ENCODE measurements at places on chromosomes 5 and 9. TPM values are rescaled to one million over a fixed set of nuclear protein-coding genes. Genes with fewer than 3 reads are reported as not detected.
A peak's percentile ranks its signal among the peaks of the same experiment; 100 is the strongest.

TTC23L gene
- polyA plus RNA-seq: 4.8 TPM

ADAMTSL2 gene
- polyA plus RNA-seq: 1.5 TPM

PCDHB14 gene
- 10.2 TPM for polyA plus RNA-seq

SPATA24 gene
- 13.6 TPM for polyA plus RNA-seq

INSYN2B gene
- 1.7 TPM for polyA plus RNA-seq

PHYHD1 gene
- 58.7 TPM for polyA plus RNA-seq

SVEP1 gene
- polyA plus RNA-seq: 6.6 TPM

PCDHA1 gene
- not detected for polyA plus RNA-seq

DNA sequence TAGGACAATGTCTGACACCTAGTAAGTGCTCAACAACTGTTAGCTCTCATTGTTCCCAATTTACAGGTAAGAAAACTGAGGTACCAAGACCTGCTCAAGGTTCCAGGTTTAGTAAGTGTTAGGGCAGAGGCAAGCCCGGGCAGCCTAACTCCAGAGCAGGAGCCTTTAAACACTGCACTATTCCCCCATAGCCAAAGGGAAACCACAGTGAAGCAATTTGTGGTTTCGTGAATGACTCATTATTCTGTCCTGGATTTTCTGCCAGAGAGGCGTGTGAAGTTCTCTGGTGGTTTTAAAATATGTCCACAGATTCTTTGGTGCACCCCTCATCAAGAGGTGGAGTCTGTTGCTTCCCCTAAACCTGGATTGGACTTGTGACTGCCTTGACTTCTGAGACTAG, 1.0 kb upstream of the MCC start:
- DNase-seq: no peak

GRCh38 chr9:20394969-20395368, 227.3 kb downstream of the MLLT3 start:
- no peak for DNase-seq

DNA sequence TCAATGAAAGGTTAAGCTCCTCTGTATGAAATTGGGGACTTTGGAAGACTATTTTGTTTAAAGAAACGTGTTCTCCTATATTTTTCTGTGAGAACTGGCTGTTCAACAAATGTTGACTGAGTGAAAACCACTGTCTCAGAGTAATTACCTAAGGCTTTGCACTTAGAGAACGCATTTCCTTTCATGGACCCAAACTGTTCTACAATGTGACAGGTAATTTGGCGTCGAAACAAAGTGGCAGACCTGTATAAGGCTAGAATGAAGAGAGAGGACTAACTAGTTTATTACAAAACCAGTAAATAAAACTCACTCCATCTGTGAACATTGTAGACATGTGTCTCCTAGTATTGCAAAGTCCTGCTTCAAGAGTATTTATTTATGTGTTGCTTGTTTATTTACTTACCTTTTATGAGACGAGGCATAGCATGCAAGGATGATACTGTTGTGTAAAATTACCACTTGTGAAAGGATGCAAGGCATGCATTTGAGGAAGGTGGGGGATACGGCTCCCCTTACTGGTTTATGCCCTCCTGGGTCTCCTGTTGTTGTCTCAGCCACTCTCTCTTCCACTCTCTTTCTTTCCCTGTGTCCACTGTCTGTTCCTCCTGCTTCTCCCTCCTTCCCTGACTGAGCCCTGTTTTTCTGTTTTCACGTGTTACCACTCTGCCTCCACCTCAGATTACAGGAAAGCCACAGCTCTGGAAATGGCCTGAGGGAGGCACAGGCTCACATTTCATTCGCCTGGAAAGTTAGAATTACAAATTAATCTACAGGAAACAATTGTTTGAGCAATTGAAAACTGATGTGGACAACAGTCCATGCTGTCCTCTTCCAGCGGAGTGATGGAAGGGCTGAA, 444.0 kb upstream of the ZNF608 start:
- DNase-seq: peak; percentile 55

Measured in renal pelvis (tissue), 12 donors.